NCI-H526 (cell line): ENCODE measurements at places on chromosomes 5 and 9.

GRCh38 chr5:120124961-120125360 is 339.1 kb upstream of the PRR16 start:
- no peak for DNase-seq

DNA sequence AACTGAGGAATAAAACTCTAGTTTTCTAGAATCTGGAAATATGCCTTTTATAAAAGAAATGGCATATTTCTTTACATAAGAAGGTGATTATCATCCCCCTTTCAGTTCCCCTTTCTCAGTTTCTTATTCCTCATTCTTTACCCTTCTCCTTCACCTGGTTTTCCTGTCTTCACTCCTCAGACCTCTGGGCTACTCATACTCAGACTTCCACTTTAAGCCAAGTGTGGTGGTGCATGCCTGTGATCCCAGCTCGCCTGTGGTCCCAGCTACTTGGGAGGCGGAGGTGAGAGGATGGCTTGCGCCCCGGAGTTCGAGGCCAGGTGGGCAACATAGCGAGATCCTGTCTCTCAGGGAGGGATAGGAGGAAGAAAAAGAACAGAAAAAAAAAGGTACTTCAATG is 57.2 kb downstream of the RANBP6 start:
- no peak for DNase-seq

DNA sequence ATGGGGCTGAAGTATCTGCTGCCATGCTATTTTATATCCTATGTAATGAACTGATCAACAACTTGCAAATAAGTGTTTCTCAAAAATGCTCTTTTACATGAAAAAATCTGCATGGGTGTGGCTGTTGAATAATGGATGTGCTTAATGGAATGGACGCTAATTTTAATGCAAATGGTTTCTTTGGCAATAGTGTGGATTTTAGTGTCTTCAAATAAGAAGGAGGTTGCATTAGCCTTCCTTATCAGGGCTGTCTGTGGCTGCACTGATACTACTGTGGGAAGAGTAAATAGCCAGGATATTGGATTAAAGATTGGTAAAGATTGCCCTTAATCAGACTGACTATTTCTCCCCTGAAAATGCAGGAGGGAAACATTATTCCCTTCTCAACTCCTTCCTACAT is 121.9 kb upstream of the STK32A start:
- DNase-seq, result no peak

- no peak for DNase-seq
Observed at GRCh38 chr5:64838803-64839202, 70.1 kb downstream of the CWC27 start.

- no peak for DNase-seq
Observed at GRCh38 chr5:106376522-106376921, 1294.2 kb downstream of the EFNA5 start.

DNA sequence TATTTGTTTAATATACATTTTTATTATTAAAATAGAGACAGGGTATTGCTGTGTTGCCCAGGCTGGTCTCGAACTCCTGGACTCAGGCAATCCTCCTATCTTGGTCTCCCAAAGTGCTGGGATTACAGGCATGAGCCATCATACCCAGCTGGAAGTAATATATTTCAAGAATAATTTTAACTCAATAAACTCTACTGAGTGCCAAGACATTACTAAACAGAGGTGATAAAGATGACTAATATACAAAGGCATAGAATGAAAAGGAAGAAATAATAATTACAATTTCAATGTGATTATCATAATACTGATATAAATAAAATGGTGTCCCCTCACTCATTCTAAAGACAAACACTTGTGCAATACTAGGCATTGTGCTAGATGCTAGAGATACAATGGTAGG is 13.9 kb downstream of the GOLPH3 start:
- no peak for DNase-seq

DNA sequence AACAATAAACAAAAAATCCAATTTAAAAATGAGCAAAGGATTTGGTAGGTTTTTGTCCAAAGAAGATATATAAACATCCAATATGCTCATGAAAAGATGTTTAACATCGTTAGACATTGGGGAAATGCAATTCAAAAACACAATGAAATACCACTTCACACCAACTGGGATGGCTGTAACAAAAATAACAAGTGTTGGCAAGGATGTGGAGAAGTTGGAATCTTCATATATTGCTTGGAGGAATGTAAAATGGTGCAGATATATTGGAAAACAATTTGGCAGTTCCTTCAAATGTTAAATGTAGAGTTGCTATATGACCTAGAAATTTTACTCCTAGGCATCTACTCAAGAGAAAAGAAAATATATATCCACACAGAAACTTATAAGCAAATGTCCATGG is 224.3 kb downstream of the AUH start:
- DNase-seq, result no peak

DNA sequence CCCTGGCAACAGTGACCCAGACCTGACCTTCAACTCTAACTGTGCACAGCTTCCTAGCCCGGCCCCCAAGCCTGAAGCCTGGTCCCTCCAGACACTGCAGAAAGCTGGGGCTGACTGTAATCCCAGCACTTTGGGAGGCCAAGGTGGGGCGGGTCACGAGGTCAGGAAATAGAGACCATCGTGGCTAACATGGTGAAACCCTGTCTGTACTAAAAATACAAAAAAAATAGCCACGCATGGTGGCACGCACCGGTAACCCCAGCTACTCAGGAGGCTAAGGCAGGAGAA is 35.9 kb downstream of the ADAMTS2 start:
- no peak for DNase-seq

DNA sequence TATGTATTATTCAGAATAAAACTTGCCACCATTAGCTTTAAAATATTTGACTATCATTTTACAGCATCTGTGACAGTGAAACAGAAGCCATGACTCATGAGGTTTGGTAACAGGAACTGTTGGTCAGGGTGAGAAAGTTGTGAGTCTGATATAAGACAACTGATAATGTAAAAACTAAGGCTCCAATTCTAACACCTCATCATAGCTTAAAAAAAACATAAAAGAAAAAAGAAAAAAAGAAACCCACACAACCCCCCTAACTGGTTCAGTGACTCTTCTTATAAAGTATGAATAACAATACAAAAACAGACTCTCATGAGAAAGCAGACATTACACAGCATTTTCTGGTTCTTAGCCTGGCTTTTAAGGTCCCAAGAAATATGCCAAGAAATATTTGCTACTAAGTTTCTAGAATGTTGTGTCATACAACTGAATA is 85.8 kb downstream of the MRPS27 start:
- no peak for DNase-seq

DNA sequence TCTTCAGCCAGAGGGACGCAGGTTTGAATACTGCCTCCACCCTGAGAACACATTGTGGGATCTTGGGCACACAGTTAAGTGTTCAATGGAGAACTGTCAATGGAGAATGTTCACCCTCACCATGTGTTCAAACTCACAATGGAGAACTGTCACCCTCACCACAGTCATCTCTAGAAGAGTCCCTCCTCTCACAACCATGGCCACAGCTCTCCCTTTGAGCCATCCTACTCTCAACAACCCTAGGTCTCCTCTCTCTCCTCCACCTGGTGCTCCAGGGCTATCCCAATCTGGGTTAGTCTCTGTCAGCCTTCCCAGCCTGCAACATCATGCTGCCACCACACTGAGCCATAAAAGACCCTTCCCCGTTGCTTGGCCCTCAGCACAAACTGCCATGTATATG is 36.3 kb upstream of the HAND1 start:
- no peak for DNase-seq

DNA sequence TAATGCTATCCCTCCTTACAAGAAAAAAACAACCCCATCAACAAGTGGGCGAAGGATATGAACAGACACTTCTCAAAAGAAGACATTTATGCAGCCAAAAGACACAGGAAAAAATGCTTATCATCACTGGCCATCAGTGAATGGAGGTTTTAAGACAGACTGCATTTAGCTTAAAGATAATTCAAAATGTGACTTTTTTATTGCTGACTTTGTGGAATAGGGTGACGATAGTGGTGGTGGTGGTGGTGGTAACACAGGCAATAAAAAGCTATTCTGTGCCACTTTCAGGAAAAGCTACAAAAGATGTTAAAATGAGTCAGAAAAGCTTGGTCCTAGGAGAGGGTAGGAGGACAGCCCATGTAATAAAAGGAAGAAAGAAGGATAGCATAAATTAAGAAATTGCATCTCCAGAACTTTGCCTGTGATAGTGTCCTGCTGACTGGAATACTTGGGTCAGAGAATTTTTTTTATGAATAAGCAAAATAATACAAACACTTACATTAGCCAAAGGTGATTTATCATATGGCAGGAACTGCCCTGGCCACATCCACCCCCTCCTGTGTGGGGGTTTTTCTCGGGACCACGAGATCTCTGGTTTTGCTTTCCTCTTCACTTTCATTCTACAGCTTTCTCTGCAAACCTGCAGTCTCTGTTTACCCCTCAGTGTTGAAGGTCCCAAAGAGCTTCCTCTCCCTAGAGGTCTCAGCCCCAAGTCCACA is 186.7 kb downstream of the DRD1 start:
- DNase-seq, result no peak

DNA sequence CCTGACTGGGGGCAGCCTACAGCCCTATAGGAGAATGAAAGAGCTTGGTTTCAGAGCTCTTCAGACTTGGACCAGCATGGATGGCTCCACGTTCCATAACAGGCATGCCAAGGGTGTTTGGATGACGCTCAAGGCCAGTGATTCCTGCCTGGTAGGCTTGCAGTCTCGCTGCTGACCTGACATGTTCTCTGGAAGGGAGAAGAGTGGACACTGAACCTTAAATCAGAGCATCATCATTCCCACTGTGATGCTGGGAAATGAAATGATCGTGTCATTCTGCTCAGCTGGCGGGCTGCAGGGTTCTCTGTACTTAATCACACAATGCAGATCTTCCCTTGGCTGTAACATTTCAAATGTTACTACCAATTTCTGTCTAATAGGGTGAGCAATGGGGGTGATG is 57.0 kb downstream of the CFAP90 start:
- DNase-seq, result no peak
